CD4-positive, alpha-beta T cell treated with Interleukin-21 for 1 hour (primary cell): ENCODE measurements at places on chromosomes 2 and 18.

DNA sequence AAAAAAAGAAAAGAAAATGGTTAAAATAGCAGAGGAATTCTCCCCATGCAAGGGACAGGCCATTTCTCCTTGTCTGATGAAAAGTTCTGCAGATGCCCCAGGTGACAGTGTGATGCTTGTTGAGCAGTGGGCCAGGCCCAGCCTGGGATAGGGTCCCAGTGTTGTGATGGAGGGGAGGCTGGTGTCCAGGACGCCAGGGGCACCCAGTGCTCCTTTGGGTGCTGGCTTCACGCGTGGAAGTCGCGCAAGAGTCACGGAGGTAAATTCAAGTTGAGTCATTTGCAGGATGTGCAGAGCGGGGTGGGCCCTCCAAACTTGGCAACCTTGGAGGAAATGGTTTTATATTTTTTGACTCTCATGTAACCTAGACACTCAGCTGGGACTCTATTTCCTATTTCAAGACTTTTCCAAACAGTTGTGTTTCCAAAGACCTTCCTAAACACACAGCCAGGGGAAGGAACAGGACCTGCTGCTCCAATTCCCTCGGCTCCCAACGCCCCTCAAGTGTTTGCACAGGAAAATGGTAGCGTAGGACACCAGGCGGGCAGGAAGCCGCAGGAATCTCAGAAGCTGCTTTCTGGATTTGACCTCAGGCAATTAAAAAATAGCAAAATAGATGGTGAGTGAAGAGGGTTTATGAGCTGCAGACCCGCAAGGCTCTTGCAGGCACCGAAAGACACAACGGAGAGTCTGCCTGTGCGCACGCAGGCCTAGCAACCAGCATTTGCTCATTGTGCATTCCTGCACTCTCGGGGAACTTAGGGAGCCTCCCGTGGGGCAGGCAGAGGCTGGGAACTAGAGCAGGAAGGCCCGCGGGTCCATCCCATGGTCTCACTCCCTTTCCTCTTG is 107.1 kb upstream of the ODC1 start:
- no peak for DNase-seq

DNA sequence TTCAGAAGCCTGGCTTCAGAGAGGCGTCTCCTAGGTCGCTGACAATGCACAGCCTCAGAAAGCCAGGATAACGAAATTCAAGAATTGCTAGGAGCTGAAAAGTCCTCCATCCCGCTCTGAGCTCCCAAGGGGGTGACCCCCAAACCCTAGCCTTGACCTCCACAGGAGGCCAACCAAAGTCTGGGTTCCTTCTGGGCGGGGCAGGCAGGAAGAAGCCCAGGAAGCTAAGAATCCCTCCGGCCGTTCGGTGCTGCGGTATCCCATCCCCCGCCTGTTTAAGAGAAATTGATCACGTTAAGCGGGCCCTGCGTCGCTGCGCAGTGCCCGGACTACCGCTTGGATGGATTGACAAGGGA is 2.5 kb upstream of the OSR1 start:
- DNase-seq: no peak

DNA sequence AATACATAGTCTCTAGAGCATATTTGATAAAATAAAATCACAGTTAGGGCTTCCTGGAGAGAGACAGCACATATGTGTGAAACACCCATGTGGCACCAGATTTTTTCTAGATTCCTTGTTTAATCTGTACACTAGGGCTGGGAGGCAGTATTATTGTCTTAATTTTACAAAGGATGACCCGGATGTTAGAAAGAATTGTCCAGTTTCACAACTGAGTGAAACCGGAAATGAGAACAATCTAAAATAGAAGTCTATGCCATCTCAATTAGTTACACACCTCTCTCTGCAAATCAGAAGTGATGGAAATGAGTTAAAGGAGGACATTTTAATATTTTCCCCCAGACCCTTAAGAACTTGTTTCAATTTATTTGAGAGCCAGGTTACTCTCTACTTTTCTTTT is 463.7 kb upstream of the DSEL start:
- no peak for DNase-seq

DNA sequence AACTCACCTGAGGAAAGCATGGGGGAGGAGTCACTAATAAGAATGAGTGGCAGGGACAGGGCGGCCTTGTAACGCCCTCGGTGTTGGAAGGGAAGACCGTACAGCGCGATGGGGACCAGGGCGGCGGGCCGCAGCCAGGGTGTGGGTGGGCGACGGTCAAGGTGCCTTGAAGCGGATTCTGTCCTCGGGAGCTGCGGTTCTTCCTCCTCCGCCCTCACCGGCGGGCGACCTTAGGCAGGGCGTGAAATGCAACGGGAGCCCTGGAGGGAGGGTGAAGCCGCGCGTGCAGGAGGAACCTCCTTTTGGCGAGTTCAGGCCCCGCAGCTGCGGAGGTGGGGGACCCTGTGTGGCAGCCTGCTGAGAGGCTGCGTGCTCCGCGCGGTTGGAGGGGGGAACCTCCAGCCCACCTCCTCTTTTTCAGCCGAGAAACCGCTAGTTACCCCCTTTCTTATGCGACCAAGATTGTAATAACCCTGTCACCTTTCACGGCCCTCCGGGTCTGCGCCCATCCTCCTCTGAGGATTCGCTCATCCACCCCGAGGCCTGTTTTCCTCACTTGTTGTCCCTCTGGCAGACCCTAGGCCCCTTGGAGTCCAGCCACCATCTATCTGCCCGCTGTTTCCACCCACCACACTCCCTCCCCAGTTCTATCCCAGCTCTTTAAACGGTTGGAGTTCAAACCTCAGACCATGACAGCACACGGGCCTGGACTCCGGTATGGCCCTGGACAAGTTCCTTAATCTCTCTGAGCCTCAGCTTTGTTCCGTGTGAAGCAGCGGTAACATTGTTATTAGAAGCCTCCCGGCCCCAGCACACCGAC is 823 bp upstream of the RNU2-63P start:
- DNase-seq: no peak

- DNase-seq: no peak
Observed at GRCh38 chr2:43020990-43021669, 205.3 kb downstream of the ZFP36L2 start.

DNA sequence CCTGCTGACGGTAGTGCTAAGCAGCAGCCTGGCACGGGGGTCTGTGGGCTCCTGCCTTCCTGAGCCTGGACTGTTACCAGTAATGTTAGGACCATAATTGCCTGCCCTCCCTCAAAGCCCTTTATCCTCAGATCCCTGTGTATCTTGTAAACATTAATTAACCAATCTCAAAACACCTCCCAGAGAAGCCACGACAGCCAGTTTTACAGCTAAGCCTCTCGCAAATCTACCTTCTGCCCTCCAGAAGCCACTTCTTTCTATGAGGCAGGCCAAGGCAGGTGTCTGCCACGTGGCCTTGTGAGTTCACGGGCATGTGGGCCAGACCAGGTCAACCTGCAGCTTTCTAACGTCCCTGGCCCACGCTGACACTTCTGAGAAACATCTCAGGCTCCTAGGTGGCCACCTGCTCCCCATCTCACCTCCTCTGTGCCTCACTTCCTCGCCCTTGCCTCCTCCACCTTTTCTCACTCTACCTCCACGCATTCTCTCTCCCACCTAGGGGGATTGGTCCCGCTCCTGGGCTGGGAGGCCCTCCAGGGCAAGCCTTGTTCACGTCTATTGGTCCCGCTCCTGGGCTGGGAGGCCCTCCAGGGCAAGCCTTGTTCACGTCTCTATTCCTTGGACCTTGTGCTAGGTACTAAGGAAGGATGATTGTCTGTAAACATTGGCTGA is 64.3 kb downstream of the EDAR start:
- no peak for DNase-seq

GRCh38 chr2:219514196-219514761 is at the start of gene ASIC4:
ASIC4 (plus strand) TSS chr2:219514482; CDS start chr2:219514725, 243 bp downstream.
- DNase-seq: no peak

GRCh38 chr2:27245626-27246025 is 17.2 kb downstream of the SLC30A3 start:
- no peak for DNase-seq

DNA sequence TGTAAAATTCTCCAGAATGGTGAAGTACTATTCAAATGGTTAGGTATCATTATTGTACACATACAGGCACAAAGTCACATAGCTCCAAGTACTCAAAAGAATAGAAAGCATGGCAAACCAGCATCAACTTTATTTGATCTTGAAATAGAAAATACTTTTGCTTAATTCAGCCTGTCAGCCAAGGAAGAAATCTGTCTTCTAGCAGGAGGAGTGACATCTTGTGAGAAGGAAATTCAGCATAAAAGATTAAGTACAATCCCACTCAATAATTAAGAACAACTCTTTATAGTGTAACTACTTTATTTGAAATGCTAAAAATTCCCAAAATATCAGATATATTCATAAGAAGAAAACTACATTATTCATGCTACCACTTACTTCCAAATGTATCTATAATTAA is 15.8 kb downstream of the DNAJC27 start:
- no peak for DNase-seq

GRCh38 chr2:98787700-98788099 is 56.8 kb upstream of the MGAT4A start:
- DNase-seq: no peak

DNA sequence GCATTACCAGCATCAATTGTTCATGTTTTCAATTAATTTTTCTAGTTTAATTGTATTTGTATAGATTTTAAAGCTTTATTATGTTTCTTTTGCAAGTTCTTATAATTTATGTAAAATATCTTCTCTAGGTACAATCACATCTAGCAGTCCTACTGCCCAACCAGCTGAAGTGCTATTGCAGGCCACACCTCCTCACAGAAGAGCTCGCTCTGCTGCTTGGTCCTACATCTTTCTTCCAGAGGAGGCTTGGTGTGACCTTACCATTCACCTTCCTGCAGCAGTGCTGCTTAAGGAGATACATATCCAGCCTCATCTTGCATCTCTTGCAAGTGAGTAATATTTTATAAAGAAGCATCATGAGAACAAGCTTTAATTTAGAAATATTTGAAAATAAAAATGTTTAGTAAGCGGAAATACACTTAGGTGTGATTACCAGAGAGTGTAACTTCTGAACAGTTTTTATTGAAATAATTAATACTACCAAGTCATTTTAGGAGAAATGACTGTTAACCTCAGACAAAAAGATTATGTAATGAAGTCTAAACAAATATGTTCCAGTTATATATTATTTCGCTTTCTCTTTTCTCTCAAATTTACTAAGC is 122.9 kb upstream of the TTC27 start:
- no peak for DNase-seq

GRCh38 chr18:25834061-25834460 is 256.4 kb downstream of the SS18 start:
- no peak for DNase-seq

DNA sequence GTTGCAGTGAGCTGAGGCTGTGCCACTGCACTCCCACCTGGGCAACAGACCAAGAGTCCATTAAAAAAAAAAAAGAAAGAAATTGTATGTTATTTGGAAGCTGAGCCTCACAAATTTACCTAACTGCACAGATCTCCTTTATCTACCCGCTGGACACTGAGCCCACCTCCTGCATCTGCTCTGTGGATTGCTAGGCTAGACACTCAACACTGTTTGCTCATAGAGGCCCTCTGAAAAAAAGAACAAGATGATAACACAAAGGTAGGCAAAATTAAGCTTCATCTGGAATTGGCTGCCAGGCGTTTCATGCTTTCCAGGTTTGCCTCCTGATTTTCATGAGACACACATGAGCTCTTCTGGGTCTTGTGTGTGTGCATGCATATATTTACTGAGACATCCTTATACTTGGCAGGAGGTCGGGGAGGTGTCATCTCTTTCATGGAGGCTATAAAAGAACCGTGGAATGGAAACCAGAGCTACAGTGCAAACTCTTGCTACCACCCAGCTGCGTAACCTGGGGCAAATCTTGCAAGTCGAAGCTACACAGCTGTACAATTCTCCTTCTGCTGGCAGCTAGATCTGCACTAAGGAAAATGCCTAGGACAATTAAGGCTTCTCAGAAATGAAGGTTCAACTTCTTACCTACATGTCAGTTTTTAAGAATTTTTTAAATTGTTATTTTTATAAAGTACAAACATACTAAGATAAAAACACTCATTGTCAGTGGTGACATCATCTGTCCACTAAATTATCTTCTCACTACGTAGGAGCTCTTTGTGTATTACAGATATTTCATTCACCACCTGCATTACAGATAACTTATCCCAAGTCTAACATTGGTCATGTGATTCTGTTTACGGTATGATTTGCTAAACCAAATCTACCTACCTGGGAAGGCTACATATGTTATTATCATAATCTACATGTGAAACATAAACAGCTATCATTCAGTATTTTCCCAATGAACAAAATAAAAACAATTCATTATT is 63.1 kb downstream of the CABYR start:
- DNase-seq: no peak

DNA sequence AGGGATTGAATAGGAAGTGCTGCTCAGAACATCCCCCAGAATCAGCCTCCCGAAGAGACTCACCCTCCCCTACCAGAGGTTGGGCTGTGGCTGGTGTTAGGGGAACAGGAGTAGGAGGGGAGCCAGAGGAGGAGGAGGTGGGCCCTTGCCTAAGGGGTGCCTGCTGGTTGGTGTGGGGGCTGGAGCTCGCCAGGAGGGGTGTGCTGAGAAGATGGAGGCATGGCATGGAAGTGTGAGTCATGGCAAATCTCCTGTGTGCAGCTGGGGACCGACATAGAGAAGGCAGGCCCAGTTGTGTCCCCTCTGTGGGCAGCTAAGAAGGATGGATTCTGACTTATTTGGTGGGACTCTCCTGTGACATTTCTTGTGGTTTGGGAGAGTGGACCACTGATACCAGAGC is 73.7 kb downstream of the DGKD start:
- no peak for DNase-seq

GRCh38 chr18:10421859-10422258 is 32.6 kb upstream of the APCDD1 start:
- DNase-seq: no peak

GRCh38 chr18:40356168-40356567 is 1598.9 kb upstream of the PIK3C3 start:
- no peak for DNase-seq

GRCh38 chr2:27703638-27704341 is 40.1 kb downstream of the SLC4A1AP start:
- DNase-seq: peak; percentile 82

- peak; percentile 37 for DNase-seq
Observed at GRCh38 chr2:74959106-74959751, 786 bp downstream of the POLE4 start.

DNA sequence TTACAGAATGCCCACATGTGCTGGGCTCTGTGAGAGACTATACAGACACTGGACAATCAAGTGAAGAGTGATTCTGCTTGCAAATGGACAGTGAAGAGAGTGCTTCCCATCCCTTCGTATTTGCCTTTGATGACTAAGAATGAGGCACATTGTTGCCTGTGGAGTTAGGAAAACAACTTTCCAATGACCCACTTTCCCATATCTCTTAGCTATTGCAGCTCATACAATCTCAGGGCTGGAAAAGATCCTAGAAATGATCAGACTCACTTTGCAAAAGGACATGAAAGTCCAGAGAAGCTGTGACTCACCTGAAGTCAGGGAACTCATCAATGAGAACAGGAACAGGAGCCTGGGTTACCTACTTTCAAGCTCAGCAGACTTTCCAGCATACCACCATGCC is 440.5 kb upstream of the TCF4 start:
- DNase-seq: no peak

- no peak for DNase-seq
Observed at GRCh38 chr18:3478262-3478978, 28.4 kb downstream of the TGIF1 start.
